ENCODE measurements at places on chromosomes 1 and 21.

- DNase-seq, result no peak
Observed at GRCh38 chr1:86224651-86225310, 68.2 kb upstream of the COL24A1 start.

DNA sequence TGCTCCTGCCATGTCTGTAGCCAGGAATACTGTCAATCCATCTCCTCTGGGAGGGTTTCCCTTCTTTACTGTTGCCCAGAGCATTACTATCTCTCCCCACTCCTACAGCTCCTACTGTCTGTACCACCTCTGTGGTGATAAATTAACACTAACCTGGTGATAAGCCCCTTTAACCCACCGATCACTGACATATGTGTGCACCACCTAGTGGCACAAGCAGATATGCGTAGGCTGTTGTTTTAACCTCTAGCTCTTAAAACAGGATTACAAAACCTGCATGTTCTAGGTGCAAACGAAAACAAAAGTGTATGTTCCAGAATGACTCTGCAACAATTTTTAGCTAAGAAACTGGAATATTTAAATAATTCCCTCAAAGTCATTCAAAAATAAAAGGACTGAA lies 93.9 kb upstream of the BEND5 start:
- no peak for DNase-seq

DNA sequence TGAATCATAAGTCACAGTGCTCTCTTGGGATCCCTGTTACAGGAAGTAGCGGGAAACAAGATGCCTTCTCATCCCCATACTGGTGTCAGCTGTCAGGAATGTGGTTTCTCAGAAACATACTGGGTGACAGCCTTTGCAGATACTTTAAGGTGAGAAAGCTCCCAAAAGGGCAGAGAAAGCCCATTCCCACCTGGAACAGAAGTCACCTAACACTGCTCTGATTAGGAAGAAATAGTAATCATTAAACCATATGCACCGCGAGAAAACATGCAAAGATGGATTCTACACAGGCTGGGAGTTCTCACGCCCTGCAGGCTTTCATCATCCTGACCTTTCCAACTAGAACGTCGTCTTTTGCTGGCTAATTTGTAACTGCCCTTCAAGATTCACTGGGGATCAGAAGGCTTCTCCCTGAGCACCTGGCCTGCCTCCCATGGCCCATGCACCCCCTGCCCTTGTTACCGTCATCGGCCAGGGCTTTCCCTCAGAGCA lies 46.2 kb upstream of the SLC44A3 start:
- no peak for DNase-seq

DNA sequence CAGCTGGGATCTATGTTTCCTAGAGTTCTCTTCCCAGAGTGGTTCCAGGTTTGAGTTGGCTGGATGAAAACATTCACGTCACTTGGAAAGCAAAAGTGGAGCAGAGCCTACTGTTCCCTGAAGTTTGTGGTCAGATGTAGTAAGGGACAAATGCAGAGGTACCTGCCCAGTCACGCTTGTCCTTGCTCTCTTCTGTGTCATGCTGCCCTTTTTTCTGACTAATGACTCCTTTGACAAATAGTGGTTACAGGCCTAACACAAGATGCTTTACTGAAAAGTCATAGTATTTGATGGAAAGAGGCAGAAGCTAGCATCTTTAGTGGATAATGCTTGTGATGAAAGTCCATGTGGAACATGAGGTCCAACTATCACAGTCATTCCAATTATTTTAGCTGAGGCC lies 881.4 kb upstream of the B3GALT2 start:
- no peak for DNase-seq

- DNase-seq, result no peak
Observed at GRCh38 chr1:18160290-18160942, 52.8 kb downstream of the IGSF21 start.

DNA sequence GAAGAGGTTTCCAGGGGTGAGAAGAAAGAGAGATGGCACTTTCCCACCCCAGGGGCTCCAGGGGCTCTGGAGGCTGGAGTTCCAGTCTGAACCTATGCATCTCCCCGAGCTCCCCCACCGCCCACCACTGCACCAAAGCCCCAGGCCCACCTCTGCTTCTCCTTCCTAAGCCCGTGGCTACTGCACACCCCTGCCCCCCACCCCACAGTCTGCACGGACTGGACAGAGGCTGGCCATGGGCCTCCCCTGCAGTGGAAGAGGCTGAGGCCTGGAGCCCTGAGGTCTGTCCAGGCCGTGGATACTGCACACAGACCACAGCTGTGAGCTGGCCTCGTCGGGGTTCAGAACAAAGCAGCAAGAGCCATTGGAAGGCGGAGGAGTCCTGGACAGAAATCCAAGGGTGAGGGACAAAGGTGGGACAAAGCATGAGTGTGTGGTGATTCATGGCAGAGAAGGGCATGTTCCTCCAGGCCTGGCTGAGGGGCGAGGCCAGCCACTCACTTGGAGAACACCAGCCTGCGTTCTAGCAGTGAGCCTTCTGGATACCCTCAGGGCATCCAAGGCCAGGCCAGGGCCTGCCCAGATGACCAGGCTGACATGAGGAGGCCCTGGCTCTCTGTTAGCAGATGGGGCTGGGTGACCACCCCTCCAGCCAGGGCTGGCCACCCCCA lies 244.8 kb upstream of the VAMP3 start:
- DNase-seq, result no peak

GRCh38 chr1:44553127-44553758 lies 121.0 kb downstream of the TMEM53 start:
- no peak for DNase-seq

DNA sequence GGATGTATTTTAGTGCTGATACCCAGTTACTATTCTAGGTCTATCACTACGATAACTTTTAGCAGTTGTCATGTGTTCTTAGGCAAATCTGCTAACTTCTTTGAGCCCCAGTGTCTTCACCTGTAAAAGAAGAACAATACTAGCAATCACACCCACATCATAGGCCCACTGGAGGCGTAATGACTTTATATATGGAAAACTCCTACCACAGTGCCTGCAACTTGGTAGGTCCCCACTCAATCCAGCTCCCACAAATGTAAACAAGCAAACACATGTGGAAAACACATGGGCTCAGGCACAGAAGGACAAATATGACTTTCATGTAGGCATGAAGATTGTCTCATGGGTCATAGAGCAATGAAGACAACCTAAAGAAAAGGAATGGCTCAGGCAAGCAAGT lies 115.8 kb downstream of the TBX19 start:
- DNase-seq, result no peak

GRCh38 chr1:223788746-223789415 lies 56.9 kb downstream of the TP53BP2 start:
- no peak for DNase-seq

DNA sequence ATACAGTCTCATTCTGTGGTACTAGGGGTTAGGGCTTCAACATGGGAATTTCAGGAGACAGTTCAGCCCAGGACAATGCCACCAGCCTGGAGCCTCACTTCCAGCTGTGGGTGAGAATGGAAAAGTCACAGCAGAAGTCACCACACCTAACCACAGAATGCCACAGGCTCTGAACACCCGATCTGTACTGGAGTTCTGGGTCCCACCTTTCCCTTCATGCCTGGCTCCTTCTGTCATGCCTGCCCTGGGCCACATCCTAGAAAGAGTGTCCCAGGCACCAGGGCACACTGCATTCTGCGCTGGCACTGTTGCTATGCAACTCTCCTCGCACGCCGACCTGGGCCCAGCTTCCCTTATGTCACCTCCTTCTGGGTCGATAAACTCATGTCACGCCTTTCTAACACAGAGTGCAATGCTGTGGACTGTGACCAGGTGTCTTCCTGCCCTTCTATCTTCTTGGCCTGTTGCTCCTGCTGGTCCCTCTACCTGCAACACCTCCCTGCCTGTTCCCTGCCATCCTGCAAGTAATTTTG lies 21.2 kb downstream of the RCSD1 start:
- no peak for DNase-seq

- DNase-seq, result no peak
Observed at GRCh38 chr1:179143322-179143721, 61.5 kb downstream of the TOR3A start.

GRCh38 chr1:230010603-230011332 lies 56.3 kb upstream of the GALNT2 start:
- no peak for DNase-seq

DNA sequence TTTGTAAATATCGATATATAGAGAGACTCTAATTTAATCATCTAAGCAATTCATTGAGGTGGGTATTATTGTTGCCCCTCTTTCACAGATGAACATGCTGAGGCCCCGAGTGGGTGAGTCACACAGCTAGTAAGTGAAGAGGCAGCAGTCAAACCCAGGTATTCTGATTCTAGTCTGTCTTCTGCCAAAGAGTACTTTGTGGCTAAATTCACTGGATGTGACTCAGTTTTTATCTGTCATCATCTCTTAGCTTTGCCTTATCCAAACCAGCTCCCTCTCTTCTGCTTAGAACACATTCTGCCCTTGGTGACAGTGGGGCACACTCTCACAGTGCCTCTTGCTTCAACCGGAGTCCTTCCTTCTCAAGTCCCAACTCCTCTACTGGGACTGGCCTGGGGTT lies 11.5 kb downstream of the FCRL5 start:
- DNase-seq, result no peak

DNA sequence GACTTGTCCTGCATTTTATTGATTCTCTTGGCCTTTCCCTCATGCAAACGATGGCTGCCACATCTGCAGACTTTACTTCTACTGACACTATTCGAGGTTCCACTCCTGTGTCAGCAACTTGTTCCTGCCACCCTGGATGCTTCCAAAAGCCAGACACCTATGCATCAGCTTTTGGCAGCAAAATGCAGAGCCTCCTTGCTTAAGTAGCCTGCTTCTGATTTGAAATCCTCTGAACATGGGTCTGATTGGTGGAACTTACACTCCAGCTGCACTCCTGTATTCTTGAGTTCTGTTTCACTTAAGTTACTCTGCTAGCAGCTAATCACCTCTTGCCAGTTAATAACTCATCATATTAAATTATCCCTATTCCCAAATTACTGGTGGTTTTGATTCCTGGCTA lies 152.1 kb upstream of the FMN2 start:
- DNase-seq, result no peak

GRCh38 chr1:225733254-225733653 lies 44.4 kb upstream of the SRP9 start:
- DNase-seq, result no peak

- no peak for DNase-seq
Observed at GRCh38 chr1:206589206-206589605, 23.1 kb downstream of the EIF2D start.

DNA sequence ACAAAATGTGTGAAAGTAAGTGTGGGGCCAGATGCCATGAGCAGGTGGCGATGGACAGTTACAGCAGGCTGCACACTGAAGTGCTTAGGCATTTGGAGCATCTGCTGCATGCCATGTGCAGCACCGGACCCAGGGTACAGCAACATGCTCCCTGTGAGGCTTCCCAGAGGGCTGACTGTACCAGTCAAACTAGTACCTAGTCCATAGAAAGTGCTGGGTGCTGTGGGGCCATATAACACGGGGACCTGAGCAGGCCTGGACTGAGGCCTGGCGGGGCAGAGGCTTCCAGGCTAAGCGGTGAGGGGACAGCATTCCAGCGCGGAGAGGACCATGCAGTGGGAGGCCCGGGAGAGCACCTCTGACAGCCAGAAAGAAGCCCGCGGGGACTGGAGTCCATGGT lies 29.9 kb upstream of the PKP1 start:
- no peak for DNase-seq

DNA sequence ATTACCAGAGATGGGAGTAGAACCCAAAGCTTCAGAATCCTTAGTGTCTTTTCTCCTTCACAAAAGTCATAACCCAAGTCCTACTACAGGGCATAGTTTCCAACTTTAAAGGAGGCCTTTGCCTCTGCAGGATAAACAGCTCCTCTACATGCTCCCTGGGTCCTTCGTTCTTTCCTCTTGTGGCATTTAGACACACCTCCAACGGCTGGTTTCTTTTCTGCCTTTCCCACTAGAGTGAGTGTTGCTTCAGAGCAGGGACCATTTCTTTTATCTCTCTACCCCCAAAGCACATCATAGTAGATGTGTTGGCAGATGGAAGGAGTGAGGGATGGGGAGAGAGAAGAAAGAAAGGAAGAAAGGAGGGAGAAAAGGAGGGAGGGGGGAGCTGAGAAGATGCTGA lies 144.7 kb upstream of the SPATA6 start:
- no peak for DNase-seq

GRCh38 chr21:21971384-21971783 lies 973.2 kb downstream of the NCAM2 start:
- DNase-seq, result no peak

- no peak for DNase-seq
Observed at GRCh38 chr1:17553975-17554700, 14.6 kb downstream of the ARHGEF10L start.

DNA sequence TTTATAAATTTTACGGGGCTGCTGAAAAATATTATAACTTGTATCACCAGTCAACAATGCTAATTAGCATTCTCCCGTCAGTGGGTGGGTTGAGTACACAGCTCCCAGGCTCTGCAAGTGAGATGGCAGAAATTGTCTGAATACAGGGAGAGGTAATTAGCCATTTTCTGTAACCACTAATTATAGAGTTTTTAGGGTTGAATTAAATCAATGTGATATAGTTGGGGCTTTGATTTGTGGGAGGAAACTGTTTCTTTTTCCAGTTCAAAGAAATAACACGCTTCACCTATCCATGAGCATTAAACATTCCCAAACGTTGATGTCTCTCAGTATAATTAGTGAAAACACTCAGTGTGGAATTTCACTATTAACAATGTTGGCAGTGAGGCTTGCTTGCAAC lies 1.5 kb downstream of the VANGL1 start:
- no peak for DNase-seq

GRCh38 chr21:43585514-43585913 lies 73.8 kb downstream of the HSF2BP start:
- no peak for DNase-seq

All from T-helper 2 cell treated with Interferon-gamma antibody and Interleukin-4, amounts not matched to agents 5 μg/mL and 100 μg/mL, for 36 hours (primary cell).